ENCODE measurements at places on chromosomes 2 and 18. TPM values are rescaled to one million over a fixed set of nuclear protein-coding genes. Genes with fewer than 3 reads are reported as not detected.

GRCh38 chr2:9236045-9236344 is 29.4 kb downstream of the ASAP2 start:
- DNase-seq = no peak

DNA sequence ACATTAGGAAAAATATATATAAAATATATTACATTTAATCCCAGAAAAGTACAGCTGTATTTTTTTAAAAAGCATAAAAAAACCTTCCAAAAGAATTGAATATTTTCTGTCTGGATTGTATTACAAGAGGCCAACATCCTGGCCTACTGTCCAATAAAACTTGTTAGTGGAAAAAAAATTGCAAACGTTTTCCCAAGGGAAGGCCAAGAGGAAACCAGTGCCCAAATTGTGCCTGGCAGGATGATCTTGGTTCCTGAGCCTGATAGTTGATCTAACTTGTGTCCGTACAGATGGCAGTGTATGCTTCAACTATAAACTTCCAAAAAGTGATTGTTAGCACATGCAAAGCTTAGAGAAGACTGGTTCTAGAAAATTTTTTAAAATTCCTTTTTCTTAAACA is 90.6 kb upstream of the LPIN2 start:
- DNase-seq = no peak

POTEE gene
- total RNA-seq = not detected

DSG1 gene
- 0.68 TPM for total RNA-seq

CCDC121 gene
- total RNA-seq = 6.2 TPM

NGEF gene
- 0.51 TPM for total RNA-seq

DNA sequence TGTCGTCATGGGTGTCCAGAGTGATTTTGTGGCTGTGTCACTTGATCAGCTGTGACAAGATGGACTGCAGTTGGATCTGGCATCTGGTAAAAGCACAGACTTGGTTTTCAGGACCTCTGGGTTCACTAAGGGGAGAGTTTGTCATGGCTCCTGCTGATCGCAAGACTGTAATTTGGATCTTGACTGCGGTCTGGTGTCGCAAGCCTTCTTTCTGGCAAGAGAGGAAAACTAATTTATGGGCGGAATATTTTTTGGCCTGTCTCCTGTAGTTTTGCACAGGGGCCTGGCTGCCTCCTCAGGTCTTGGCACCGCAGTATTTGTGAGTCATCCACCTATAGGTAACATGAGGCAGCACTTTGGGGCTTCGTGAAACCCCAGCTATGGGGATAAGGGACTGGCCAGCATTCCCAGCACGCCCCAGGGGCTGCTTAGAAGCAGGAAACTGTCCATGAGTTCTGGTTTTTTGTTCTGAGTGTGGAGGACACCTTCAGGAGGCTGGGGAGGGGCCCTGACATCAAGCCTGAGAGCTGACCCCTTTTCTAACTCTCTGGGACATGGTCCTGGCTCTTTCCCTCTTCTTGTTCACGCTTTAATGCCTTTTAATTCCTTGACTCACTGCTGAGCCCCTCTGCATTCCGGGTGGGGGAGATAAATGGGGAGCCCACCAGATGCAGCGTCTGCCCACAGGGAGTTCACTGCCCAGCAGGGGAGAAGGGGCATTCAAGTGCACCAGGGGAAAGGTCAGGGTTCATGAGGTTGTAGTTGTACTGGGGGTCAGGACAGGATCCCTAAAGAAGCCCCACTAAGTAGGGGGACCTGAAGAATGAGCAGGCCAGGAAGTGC is 12.2 kb downstream of the SH3BP4 start:
- no peak for DNase-seq

DNAH6 gene
- total RNA-seq = 0.05 TPM

DNA sequence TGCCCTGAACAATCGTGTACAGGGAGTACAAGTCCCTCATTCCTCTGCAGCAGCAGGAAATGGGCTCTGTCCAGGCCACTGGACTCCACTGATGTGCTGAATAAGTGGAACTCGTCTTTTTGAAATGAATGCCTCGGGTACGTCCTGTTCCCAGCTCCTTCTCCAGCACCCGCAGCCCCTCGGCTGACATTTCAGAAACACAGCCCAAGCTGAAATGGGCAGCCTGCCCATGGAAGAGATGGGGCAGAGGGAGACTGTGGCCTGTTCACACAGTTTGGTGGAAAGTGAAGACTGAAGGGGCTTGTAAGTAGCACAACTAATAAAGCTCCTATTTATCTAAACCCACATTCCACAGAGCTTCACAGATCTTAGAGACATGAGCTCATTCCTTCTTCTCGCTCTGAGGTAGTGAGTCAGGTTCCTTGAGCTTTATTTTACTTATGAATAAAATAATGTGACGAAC is 498.6 kb downstream of the TXNL1 start:
- peak; percentile 75 for DNase-seq

DNA sequence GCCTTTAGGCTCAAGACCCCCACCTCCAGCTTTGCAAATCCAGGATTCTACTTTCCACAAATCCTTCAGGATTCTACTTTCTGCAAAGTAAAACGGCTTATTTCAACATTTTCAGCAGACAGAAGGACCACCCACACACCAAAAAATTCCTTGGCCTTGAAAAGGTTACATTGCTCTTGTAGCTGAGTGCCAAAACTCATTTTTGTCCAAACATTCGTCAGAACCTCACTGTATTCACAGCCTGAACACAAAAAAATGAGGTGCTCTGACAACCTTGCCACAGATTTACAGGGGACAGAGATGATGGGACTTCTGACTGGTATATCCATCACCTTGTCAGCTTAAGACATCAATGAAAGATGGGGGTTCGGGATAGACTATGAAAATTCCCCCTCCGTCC is 63.0 kb upstream of the COX7A2L start:
- no peak for DNase-seq

UGT1A4 gene
- total RNA-seq = not detected

DNA sequence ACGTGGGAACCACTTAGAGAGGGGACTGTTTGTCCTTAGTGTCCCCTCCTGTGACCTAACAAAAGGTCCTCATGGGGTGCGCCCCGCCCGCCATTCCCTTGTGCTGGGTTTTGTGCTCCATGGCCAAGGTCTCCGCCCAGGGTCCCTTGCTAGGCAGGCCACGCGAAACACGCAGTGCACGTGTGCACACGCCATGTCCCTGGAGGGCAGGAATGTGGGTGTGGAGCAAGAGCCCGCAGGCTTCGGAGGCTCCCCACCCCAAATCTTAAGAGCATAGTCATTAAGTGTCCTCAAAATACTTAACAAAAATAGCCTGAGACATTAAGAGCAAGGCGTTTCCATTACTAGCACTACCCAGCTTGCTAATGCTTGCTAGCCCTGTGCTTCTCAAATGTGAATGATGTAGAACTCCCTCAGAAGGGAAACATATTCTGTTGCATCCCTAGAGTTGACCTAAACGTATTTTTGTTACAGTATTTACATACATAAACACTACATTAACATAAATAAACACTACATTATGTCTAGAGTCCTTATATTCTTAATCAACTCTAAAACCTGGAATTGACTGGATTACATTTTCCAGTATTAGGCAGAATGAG is 117.6 kb upstream of the APCDD1 start:
- no peak for DNase-seq

DNA sequence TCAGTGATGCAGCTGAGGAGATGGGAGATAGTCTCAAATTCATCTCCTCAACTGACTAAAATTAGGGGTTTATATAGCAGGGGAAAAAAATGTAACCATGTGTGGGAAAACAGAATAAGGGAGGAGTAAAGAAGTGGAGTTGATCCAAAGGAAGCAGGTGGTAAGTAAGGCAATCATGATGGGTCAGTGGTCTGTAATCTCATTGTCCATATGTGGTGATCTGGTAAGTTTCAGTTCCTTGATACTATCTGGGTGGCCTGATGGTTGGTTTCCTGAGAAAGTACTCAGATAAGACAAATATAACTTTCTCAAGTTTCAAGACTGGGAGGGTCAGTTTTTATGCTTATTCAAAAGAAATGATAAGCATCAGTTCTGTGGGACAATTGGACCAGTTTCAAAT is 312.3 kb upstream of the KCNJ3 start:
- no peak for DNase-seq

GRCh38 chr2:240436683-240437550 is 1.5 kb downstream of the GPC1 start:
- peak; percentile 73 for DNase-seq

GRCh38 chr2:222281506-222281905 is 17.3 kb downstream of the PAX3 start:
- DNase-seq = no peak

DNA sequence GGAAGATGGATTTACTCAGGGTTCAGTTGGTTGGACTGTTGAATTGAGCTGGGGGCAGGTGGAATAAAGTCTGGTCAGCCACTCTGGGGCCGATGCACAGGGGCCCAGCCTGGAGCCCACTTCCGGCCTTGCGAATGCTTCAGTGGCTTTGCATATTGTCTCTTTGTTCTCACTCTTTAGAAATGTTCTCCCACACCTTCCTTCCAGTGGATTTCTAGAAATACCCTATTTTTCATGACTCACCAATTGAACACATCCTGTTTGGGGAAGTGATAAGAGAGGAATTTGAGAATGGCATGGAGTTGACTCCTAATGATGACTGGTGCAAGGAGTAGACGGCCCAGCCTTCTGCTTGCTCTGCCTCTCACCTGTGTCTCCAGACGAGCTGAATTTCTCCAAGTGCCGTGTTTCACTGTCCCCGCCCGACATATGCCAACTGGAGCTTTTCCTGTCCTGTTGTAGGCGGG is 28.1 kb downstream of the ASAP2 start:
- no peak for DNase-seq

DNA sequence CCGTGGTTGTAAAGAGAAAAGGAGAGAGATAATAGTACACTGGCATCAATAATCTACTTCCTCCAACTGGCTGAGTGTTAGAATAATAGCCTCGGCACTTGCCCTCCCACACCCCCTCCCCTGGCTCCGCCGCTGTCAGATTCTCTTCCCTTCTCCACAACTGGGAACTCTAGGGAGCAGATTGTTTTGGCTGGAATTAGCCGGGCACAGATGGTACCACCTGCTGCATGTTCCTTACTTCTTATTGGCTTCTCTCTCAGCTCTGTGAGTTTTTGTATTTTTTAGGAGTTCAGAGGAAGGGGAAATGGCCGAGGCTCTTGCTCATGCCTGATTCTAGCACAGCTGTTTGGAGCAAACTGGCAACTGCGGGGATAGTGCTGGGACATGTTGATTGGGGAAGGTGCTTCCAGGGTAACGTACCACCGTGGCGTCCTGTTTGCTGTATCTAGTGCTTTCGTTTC is 140.0 kb downstream of the ZEB2 start:
- DNase-seq = peak; percentile 72

DNA sequence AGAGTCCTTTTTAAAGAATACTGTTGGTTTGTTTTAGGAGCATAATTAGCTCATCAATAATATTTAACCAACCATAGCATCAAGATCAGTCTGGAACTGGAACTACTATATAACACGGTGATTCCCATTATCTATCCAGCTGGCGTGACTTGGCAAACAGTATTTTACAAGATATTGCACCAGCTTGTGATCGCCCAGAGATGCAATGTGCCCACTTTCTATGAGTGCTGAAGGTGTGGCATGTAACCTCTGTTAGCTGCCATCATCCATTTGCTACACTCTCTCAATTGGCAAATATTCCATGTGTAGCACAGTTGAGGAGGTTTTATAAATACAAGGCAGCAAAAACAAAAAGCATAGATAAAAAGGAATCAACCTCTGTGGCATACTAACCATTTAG is 64.9 kb downstream of the FIGN start:
- DNase-seq = no peak

- DNase-seq = peak; percentile 76
Measured at GRCh38 chr2:29920130-29920577, 1.2 kb downstream of the ALK start.

CENPA gene
- total RNA-seq = 0.65 TPM

DNA sequence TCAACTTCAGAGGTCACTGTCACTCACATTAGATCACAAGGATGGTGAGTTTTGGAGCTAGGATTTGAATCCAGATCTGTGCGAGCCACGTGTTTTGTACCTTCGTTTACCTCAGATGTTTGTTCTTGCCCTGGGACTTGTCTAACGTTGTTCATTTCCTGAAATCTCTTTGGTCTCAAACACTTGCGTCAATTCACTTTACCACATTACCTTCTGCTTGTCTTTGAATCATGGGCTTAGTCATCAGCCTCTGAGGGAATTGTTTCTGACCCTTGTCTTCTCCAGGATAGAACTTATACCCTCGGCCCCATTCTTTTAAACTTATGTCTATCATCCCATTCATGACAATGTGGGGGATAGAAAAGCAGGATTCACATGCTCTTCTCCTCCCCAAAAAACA is 282.7 kb downstream of the DCDC2C start:
- DNase-seq = no peak

ADGRF3 gene
- 0.16 TPM for total RNA-seq

DNA sequence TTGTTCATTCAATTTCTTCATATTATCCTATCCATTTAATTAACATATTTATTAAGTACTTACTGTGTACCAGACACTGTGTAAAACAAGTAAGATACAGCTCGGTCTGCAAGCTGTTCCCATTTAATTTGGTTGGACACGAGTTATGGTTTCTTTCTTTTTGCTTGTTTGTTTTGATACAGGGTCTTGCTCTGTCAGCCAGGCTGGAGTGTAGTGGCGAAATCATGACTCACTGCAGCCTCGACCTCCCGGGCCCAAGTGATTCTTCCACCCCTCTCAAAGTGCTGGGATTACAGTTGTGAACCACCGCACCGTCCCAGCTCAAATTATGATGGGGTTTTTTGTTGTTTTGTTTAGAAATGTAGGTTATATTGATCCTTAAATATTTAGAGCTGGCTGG is 9.0 kb downstream of the CYBRD1 start:
- no peak for DNase-seq

GRCh38 chr2:183359867-183360266 is 235.6 kb downstream of the NUP35 start:
- no peak for DNase-seq

GRCh38 chr2:6446938-6447608 is 418.6 kb downstream of the CMPK2 start:
- DNase-seq = no peak
